HAP-1 (cell line): ENCODE measurements at places on chromosomes 6 and 20.

GRCh38 chr6:68754681-68755213 is 119.7 kb downstream of the ADGRB3 start:
- DNase-seq: no peak

DNA sequence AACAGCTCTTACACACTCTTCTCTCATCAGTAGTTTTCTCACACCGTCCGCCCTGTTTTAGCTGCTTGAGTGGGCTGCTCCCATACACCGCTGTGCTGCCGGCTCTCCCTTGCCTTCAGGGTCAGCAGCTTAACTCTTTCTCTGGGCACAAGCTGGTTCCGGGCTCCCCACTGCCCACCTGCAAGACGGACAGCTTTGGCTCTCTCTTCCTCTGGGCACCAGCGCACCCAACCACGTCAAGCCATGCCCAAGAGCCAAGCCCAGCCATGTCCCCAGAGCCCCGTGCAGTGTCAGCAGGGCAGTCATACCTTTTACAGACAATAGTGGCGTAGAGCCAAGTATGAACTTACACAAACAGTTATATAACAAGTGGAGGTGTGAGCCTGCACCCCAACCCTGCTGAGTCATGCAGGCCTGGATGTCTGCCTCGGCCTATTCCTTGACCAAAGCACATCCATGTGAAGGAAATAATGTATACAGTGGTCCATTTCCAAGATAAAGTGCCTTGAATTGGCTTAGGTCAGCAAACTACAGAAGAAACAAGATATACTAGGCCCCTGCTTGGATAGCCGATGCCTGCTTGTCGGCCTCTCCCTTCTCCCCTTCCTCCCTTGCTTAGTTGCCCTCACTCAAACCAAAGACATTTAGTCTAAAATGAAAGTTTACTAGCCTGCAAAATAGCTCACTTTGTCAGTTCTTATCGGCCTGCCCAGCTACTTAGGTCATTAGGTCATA is 89.3 kb downstream of the JPH2 start:
- no peak for DNase-seq

DNA sequence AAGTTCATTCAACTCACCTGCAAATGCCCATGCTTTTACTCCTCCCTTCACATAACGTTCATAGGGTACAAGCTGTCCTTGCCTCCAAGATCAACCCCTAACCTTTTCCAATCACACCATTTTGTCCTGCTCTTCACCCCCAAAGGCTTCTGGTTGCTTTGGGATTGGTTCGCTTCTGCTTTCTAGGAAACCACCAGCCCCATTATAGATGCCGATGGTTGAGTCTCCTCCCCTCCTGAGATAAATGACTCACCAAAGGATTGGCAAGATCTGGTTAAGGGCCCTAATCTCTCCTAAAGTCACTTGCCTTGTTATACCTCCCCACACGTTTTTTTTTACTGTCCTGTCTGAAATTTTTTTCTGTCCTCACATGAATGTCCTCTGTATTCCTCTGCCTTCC is 311.4 kb downstream of the HACE1 start:
- DNase-seq: no peak

GRCh38 chr6:168452685-168453377 is 11.8 kb downstream of the SMOC2 start:
- no peak for DNase-seq

DNA sequence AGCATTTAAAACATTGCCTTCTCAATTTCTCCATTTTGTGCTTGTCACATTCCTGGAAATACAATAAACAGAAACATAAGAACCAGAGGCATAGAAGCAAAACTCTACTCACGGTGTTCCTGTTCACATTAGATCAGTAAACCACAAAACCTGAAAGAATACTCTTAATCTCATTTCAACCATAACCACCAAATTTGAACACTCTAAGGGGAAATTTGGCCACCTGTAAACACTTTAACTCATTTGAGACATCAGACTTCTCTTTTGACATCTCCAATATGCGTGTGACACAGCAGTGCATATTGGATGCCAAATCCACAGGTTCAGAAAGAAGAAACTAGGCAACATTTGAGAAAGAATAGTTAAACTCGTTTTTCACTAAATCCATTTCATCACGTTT is 153.8 kb upstream of the IRAK1BP1 start:
- DNase-seq: no peak

DNA sequence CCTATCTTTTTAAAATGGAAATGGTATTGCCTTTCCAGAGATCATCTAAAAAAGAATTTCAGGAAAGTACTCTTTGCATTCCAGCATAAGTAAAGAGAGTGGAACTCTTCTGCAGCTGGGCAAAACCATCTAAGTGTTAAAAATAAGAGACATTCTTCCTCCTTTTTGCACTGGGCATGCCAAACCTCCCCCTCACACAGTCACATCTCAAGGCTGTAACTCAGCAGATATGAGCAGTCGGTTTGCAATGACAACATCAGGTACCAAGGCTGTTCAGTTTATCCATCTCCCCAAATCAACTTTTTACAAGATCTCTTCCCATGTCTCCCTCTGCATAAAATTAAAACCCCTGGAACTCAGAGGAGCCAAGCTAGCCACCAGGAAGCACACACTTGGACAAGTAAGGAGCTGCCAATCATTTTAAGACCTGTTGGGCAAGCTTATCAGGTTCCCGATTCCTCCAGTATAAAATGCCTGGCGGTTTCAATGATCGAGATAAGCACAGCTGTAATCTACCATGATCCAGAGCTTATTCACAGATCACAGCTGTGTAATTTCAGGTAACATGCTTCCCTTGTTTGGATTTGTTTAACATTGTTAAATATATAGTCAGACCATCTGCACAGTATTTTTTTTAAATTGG is 23.2 kb downstream of the ID4 start:
- DNase-seq: no peak

DNA sequence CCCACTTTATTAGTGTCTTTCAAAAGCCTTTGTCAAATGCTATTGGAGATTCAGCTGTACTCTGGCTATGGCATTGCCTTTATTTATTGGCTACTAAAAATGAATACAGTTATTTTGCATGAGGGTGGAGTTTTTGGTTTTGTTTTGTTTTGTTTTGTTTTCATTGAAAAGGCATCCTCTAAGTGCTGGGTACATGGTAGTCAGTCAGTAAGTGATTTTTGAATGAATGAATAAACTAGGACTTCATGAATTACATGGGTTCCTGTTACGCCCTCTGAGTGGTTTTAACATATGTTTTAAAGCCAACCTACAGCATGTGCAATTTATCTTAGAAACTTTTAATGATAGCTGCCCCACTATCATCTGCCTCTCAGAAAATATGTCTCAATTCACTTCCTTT is 38.9 kb upstream of the ENPP1 start:
- DNase-seq: no peak

DNA sequence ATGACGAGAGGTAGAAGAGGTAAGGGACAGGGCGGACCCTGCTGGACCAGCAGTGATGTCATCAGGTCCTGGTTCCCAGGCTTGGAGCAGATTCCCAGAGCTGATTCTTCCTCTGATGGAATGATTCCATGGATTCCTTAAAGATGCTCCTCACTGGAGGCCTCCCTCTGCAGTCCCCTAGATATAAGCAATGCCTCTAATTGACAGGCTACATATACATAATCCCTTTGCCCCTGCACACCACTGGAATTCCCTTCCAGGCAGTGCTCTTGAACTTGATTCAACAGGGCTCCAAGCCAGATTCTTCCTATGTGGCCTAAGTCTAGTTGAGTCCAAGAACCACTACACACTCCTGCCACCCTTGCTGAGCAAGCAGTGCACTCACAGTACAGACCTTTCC is 52.3 kb upstream of the L3MBTL3 start:
- no peak for DNase-seq

DNA sequence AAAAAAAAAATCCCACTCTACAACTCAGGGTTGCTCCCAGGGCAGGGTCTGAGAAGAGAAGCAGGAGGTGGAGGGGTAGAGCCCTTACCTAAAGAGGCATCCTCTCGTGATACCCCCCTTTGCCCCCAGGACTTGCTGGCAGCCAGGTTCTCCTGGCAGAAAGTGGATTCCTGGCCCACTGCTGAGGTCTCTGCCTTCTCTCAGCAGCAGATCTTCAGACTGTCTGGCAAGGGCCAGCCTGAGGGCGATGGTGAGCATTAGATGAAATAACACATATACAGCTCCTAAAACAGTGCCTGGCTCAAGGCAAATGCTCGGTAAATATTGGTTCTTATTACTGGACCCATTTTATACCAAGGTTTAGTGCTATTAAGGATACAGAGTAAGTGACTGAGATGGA is 4.8 kb upstream of the GLP1R start:
- no peak for DNase-seq

GRCh38 chr6:33935439-33936080 is 131.8 kb upstream of the MLN start:
- no peak for DNase-seq

DNA sequence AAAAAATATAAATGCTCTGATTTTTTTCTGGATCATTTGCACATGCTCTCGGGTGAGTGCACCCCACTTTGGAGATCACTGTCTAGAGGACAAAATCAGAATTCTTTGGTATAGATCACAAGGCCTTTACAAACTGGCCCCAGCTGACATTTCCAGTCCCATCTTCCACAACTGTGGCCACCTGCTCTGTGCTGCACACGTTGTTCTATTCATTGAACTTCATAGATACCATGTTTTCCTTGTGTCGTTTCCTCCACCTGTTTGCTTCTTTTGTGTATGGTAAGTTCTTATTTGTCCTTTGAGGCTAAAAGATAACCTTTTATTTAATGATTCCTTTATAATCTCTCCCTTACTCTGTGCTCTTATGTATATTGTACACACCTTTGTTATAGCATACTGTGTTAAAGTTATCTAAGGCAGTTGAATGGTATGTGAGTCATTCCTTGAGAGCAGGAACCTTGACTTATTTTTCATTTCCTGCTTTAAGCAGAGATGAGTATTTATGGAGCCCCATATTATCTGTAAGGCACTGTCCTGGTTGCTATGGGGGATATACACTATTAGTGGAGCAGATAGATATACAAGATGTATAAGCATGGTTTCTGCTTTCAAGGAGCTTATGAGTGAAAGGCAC is 12.0 kb upstream of the SLC17A5 start:
- DNase-seq: no peak

GRCh38 chr6:144343701-144344428 is 58.7 kb downstream of the UTRN start:
- DNase-seq: no peak

- peak; percentile 68 for DNase-seq
These were observed 74.9 kb downstream of the NCOA3 start for GRCh38 chr20:47576516-47577033.

- no peak for DNase-seq
These were observed 101.4 kb upstream of the AGPAT4 start for GRCh38 chr6:161374971-161375873.

DNA sequence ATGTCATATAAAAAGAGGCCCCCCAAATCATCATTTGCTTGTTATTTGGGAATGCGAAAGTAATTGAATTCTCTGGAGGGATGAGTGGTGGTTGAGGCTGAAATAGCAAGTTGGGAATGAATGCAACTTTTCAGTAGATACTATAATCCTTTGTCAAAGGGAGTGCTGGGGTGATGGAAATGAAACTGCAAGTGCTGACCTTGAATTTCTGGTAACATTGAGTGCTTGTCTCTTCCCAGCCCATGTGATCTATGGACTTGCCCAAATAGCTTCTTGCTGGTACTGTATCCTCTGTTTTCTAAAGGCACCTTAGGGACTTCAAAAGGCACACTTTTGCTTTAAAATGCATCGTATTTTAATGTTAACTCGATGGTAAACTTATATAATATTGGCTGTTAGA is 14.8 kb downstream of the PAQR8 start:
- no peak for DNase-seq

- no peak for DNase-seq
These were observed 34.8 kb upstream of the SIRT5 start for GRCh38 chr6:13539572-13539971.

DNA sequence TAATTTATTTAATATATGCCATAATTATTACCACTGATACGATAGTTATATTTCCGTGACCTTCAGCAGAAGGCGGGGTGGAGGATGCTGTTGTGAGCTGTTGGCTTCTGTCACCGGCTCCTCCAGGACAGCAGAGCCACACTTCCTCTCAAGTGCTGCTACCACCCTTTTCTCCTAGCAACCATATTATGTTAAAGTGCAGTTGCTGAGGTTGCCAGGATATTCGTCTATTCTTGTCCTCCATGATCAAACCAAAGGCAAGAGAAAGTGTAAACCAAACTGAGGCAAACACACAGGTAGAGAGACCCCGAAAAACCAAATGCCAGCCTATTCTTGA is 27.8 kb downstream of the RGS17 start:
- DNase-seq: no peak

DNA sequence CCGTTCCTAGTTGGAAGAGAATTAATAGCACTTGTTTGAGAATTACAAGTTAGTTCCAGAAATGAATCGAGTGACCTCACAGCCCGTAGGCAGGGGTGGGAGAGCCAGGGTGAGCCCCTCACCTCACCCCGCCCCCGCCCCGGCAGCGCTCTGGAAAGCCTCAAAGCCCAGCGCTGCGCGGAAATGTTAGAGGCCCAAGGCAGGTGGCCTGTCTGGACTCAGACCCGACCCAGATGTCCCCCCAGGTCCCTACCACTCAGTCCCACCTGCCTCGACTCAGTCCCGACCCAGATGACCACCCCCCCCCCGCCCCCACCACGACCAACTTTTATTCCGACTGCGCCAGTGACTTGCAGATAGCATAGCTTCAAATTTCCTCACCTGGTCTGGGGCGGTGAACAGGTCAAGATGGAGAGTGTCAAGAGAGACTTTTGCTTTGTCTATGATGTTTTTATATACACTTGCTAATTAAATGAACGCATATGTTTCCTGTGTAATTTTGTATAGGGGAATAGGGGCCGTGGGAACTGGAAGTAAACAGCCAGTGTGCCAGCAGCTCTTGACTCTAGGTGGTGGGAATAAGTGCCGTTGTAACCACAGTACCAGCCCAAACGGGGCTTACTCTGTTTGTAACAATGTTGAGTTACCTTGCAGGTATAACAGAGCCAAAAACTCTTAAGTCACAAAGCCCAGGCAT is 1.2 kb upstream of the PXDC1 start:
- DNase-seq: no peak

DNA sequence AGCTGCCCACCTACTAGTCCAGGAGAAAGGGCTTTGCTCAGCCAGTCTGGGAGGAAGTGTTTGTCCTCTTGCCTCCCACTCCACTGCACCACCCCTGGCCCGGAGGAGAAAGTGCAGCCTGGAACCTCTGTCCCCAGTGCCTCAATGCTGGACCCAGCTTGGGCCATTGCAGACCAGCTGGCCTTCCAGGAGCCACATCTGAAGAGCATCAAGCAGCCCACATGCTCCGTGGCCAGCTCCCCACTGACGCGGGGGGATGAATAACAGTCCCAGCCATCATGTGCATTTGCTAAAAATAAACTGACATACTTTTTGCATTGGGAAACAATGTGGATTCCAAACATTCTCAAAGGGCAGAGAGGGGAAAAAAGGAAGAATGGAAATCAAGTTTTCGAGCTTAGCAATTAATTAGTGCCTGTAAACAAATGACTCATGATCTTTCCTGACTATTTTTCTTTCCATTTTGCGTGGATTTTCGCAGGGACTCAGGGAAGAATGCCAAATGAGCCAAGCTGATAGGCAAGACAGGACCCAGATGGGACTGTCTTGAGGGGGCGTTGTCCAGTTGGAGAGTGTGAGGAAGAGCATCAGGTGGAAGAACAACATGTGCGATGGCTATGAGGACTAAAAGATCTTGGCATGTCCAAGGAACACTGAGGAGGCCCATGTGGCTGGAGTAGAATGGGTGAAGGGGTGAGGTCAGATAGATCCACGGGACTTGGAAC is 34.1 kb downstream of the CEBPB start:
- DNase-seq: peak; percentile 35

GRCh38 chr6:29510202-29510601 is 22.4 kb upstream of the MAS1L start:
- DNase-seq: no peak

GRCh38 chr6:155212616-155213380 is 51.0 kb upstream of the CLDN20 start:
- no peak for DNase-seq
